Central memory CD8-positive, alpha-beta T cell (primary cell): ENCODE measurements at places on chromosomes 5 and 9.

DNA sequence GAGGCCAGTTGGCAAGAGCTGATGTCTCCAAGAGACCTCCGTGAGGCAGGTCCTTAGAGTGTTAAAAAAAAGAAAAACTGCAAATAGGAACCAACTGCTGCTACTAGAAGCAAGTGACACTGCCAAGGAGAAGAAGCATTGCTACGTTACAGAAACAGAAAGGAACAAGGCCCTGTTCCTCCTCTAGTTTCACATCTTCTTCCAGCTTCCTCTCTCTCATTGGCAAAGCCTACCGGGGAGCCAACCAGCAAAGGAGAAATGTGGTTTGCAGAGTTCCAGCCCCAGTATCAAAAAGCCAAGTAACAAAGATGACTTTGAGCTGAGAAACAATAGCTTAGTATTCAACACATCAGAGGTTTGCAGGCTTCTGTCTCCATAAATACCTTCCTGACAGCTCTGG, 145.9 kb downstream of the PRELID2 start:
- DNase-seq, result no peak

DNA sequence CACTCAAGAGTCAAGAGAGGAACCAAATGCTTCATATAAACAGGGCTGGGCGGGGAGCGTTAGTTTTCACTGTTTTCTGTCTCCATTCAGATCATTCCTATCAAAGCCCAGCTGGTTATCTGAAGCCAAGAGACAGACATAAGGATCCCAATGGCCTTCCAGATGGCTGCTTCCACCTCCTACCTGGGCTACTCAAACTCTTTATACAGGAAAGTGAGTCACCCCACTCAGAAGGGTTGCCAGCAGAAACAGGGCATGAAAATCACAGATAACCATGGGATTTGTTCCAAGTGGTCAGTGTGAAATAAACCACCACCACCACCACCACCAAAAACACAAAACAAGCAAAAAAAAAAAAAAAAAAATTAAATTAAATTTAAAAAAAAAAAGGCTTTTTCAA, 5.5 kb downstream of the PRSS3 start:
- DNase-seq, result no peak

GRCh38 chr5:110440058-110440457, 286.4 kb downstream of the TMEM232 start:
- DNase-seq, result no peak

- no peak for DNase-seq
Observed at GRCh38 chr5:41785061-41785460, 85.2 kb downstream of the OXCT1 start.

DNA sequence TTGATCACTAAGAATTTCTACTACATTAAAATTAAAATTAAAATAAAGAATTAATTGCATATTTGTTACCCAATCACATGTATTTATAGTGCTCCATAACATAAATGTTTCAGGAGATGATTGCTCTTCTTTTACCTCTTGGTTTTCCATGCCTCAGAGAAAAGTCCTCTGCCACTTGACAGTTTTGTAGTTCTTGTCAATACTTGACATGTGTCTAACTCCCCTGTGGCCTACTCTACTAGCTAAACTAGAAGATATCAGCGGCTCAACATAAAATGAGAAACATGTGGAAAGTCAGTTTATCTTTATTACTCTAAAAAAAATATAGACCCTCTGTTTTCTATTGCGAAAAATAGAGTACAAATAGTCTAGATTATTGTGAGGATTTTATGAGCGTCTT, 650.6 kb upstream of the NUDT12 start:
- DNase-seq, result no peak
